Activated T-helper 17 cell treated with anti-CD3 and anti-CD28 coated beads, Interleukin-2, amount 50 U/mL, for 72 hours (primary cell): ENCODE measurements at places on chromosomes 16 and 17.
A peak's percentile ranks its signal among the peaks of the same experiment; 100 is the strongest.

GRCh38 chr16:87376660-87377059, 6.9 kb downstream of the FBXO31 start:
- ATAC-seq, result no peak

GRCh38 chr17:65294181-65294719, 157.1 kb downstream of the RGS9 start:
- peak; percentile 84 for ATAC-seq

GRCh38 chr17:82599674-82600661, 48.3 kb downstream of the WDR45B start:
- ATAC-seq, result no peak

DNA sequence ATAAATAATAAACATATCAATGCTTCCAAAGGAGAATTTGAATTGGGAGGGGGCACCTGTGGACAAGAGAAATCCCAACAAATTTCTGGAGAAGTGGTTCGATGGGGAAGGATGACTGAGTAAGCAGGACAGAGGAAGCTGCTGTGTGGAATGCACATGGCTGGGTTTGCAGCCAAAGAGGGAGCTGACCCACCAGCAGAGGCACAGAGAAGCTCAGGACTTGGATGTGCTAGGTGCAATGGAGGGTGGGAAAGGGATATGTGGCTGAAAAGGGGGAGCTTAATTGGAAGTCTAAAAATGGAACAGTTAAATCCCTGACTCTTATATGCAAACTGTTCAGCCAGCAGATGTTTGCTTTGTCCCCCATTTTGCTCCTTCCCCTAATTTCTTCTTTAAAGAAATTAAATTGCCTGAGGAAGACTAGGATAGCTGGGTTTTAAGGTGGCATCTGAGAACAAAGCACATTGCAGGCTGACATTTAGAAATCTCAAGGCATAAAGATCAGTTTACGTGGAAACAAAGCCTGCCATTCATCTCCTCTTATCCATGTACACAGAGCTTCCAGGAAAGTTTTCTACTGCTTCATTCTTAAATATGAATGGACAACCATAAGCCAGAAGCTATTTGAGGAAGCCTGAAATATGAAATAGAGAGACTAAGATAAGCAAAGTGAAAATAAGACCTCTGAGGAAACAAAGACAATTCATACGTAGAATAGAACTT, 23.0 kb upstream of the TNS4 start:
- no peak for ATAC-seq

DNA sequence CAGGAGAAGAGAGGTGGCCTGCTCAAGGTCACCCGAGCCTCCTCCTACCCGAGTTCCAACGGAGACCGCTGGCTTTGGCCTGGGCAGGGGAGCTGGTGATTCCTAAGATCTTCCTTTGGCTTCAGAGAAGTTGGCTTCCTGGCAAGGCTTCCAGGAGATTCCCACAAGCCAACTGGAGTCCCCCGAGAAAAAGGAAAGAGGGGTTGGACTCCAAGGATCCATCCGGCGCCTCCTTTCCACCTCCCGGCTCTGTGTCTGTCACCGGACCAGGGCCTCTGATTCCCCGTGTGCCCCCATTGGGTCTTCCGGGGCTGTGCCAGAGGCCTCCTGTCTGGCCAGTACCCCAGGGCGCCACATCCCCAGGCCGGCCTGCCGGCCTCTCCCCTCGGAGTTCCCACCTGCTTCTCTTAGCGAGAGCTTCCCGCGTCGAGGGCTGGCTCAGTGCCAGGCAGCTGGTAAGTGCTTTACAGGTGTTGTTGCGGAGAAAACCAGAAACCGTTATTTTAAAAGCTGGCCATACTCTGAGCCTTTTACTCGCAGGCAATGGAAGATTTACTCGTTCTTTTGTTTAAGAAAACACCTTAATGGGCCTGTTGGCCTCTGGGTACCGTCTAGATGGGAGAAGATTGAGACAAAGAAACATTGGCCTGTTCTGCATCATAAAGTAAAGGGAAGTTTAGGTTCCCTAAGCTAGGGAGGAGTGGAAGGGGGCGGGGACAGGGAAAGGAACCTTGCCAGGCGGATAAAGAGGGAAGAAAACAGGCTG, 258.4 kb upstream of the SDK2 start:
- no peak for ATAC-seq

GRCh38 chr17:9944704-9945103, 39.6 kb upstream of the RCVRN start:
- ATAC-seq, result no peak
